ENCODE measurements at places on chromosomes 2 and 18. TPM values are rescaled to one million over a fixed set of nuclear protein-coding genes. Genes with fewer than 3 reads are reported as not detected.

OLA1 gene
- total RNA-seq: 110 TPM

SCN9A gene
- 0.86 TPM for total RNA-seq

MC5R gene
- total RNA-seq: not detected

GPAT2 gene
- not detected for total RNA-seq

UGT1A3 gene
- not detected for total RNA-seq

MROH2A gene
- total RNA-seq: not detected

NOL4 gene
- not detected for total RNA-seq

UBE2E3 gene
- total RNA-seq: 146 TPM

SEMA4F gene
- 7.6 TPM for total RNA-seq

TET3 gene
- total RNA-seq: 4.4 TPM

INO80B gene
- 27.8 TPM for total RNA-seq

SPC25 gene
- 27.3 TPM for total RNA-seq

SERPINB10 gene
- total RNA-seq: not detected

DSG1 gene
- not detected for total RNA-seq

RGPD4 gene
- not detected for total RNA-seq

UCN gene
- total RNA-seq: 1.6 TPM

IL36B gene
- total RNA-seq: not detected

All from M059J (cell line).